ENCODE measurements at places on chromosomes 2 and 18.
A peak's percentile ranks its signal among the peaks of the same experiment; 100 is the strongest.

GRCh38 chr18:7023063-7023580 is 94.5 kb downstream of the LAMA1 start:
- no peak for DNase-seq

DNA sequence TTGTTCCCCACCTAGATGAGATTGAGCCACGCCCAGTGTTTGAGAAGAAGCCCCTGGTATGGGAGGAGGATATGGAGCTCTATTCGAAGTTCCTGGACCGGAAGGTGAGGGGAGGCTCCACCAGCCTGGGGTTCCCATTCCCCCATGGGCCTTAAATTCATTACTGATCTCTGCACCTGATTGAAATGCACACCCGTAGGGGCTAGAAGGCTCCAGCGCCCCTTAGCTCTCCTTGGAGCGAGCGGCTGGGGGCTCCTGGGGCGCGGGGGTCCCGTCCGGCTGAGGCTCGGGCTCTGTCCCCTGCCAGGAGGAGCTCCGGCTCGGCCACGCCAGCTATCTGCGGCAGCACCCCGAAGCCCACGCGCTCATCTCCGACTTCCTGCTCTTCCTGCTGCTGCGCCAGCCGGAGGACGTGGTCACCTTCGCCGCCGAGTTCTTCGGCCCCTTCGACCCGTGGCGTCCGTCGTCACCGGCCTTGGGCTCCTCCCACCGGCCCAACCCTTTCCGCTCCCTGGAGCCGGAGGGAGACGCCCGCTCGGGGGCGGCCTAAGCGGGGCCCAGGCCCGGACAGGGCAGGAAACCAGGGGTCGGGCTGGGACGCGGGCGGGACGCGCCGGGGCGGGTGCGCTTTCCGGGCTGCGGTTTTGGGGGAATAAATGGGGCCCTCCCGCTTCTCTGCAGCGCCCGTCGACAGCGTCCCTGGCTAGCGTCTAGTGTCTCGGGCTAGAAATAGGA is 10.9 kb downstream of the CATIP start:
- DNase-seq: peak; percentile 92

DNA sequence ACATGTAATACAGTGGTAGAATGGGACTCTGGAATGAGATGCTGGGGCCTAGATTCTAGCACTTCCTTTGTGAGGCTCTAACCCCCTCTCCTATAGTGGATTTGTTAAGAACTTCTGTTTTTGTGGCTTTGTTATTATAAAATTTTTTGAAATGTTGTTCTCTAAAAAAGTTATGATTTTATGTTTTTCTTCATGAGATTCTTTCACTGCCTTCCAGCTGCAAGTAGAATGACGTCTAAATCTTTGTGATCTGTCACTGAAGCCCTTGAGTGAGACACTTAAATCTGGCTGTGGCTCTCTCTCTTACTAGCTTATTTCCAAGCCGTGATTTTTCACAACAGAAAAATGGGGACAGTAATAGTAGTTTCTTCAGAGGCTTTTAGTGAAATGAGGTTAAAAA is 1.6 kb downstream of the CASP8 start:
- DNase-seq: no peak

DNA sequence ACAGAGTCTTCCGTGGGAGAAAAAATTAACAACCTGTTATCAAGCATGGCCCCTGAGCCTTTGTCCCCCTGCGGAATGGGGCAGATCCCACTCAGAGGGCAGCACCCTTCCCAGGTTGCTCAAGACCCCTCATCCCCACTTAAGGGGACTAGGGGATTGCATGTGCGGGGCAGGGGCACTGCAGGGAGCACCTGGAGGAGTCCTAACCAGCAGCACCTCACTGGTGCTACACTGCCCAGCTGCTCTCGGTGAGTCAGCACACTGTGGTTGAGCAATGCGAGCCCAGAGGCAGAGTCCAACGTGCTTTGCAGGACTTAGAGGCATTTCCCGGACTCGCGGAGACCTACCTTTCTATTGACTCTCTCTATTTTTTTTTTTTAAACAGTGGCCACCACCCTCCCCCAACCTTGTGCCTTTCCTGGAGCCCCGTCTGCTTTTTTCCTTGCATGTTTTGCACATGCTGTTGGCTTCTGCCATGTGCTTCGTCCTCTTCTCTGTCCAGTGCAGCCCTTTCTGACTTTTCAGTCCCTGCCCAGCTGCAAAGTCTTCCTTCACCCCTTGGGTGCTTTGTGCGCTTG is 74.0 kb downstream of the IL1R2 start:
- no peak for DNase-seq

DNA sequence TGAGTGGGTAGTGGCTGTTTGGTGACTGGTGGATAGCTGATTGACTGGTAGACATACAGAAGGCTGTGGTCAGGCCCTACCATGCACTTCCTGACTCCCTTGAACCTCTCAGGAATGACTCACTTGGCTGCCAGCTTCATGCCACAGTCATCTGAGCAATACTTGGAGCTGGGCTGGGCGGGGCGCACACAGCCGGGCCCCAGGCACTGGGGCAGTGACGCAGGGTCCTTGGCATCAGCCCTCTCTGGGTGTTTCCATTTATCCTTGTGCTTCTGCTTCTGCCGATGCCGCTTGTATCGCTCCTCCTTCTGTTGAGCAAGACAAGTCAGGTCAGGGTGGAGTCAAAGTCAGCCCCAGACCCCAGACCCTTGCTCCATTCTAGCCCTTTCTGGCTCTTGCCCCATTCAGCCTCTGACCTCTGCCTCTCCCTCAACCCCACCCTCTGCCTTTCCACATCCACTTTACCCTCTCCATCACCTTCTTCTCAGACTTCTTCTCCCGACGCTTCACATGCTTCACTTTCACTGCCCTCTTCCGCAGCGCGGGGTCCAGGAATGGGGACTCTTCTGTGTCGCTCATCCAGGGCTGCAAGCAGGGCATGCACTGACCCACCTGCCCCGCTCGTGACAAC is 3.0 kb upstream of the MBD1 start:
- DNase-seq: no peak

Measured in heart right ventricle (tissue), 16 donors.